ENCODE measurements at places on chromosomes 11 and 22.
A peak's percentile ranks its signal among the peaks of the same experiment; 100 is the strongest.

- H3K36me3 ChIP-seq = no peaks in the 10 kb centered on the region
- H3K27me3 ChIP-seq = no peaks in the 10 kb centered on the region
- H3K4me3 ChIP-seq = no peak overlapping the region
- no peak overlapping the region for H3K27ac ChIP-seq
- no peak for DNase-seq
Measured at GRCh38 chr22:20146777-20147176, 4.1 kb downstream of the CCDC188 start.

GRCh38 chr11:8288824-8289491 is 25.3 kb upstream of the LMO1 start:
- no peak overlapping the region for H3K27ac ChIP-seq
- H3K36me3 ChIP-seq = no peaks in the 10 kb centered on the region
- H3K4me3 ChIP-seq = no peak overlapping the region
- no peak for DNase-seq
- no peaks in the 10 kb centered on the region for H3K27me3 ChIP-seq
- H3K4me1 ChIP-seq = no peaks in the 10 kb centered on the region

GRCh38 chr11:113152500-113152899 is 161.9 kb upstream of the TTC12 start:
- no peaks in the 10 kb centered on the region for H3K27me3 ChIP-seq
- no peaks in the 10 kb centered on the region for H3K36me3 ChIP-seq
- no peak overlapping the region for H3K27ac ChIP-seq
- no peak overlapping the region for H3K4me3 ChIP-seq
- no peak for DNase-seq

DNA sequence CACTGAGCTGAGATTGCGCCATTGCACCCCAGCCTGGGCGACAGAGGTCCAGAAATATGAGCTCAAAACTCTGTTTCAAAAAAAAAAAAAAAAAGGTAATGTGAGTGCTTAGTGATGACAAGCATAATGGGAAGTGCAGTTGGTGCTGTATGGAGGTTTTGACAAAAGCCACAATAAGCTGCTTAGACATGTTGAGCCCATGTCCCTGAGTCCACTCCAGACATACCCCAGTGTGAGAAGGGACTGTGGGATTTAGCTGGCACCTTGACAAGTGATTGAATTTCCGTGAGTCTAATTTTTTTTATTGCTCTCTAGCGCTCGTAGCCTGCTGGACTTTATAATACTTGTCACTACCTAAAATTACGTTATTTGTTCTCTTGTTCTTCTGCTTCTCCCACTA is 15.1 kb upstream of the LGR4 start:
- H3K4me3 ChIP-seq = no peak overlapping the region
- no peaks in the 10 kb centered on the region for H3K4me1 ChIP-seq
- no peak overlapping the region for H3K27ac ChIP-seq
- H3K36me3 ChIP-seq = peaks cover 8% of the 10 kb centered on the region
- no peaks in the 10 kb centered on the region for H3K27me3 ChIP-seq
- DNase-seq = no peak

- no peak overlapping the region for H3K27ac ChIP-seq
- H3K36me3 ChIP-seq = no peaks in the 10 kb centered on the region
- no peaks in the 10 kb centered on the region for H3K27me3 ChIP-seq
- peak overlapping the region; percentile 94 for H3K4me3 ChIP-seq
- no peak for DNase-seq
Measured at GRCh38 chr11:119335091-119335654, 846 bp downstream of the RNF26 start.

GRCh38 chr11:17208257-17208999 is 642 bp upstream of the PIK3C2A start:
- no peaks in the 10 kb centered on the region for H3K36me3 ChIP-seq
- H3K4me1 ChIP-seq = peaks cover 3% of the 10 kb centered on the region
- DNase-seq = no peak
- H3K27ac ChIP-seq = peak overlapping the region; percentile 97
- H3K4me3 ChIP-seq = peak overlapping the region; percentile 67

- H3K27ac ChIP-seq = no peak within 1 kb of the TSS
- H3K27me3 ChIP-seq = no peaks in the 10 kb centered on the region
- H3K4me3 ChIP-seq = no peak within 1 kb of the TSS
- no peaks in the 10 kb centered on the region for H3K4me1 ChIP-seq
Measured at GRCh38 chr11:119346605-119347004, at the start of gene MFRP. Gene MFRP, minus strand, starts transcription at chr11:119346705. Its CDS starts 192 bp downstream, at chr11:119346513.

- no peak overlapping the region for H3K4me3 ChIP-seq
- no peaks in the 10 kb centered on the region for H3K36me3 ChIP-seq
- DNase-seq = no peak
- H3K27me3 ChIP-seq = no peaks in the 10 kb centered on the region
- H3K4me1 ChIP-seq = no peaks in the 10 kb centered on the region
Measured at GRCh38 chr11:102026217-102026616, 21.0 kb upstream of the CFAP300 start.
